Effector memory CD8-positive, alpha-beta T cell (primary cell): ENCODE measurements at places on chromosomes 3 and 15.

DNA sequence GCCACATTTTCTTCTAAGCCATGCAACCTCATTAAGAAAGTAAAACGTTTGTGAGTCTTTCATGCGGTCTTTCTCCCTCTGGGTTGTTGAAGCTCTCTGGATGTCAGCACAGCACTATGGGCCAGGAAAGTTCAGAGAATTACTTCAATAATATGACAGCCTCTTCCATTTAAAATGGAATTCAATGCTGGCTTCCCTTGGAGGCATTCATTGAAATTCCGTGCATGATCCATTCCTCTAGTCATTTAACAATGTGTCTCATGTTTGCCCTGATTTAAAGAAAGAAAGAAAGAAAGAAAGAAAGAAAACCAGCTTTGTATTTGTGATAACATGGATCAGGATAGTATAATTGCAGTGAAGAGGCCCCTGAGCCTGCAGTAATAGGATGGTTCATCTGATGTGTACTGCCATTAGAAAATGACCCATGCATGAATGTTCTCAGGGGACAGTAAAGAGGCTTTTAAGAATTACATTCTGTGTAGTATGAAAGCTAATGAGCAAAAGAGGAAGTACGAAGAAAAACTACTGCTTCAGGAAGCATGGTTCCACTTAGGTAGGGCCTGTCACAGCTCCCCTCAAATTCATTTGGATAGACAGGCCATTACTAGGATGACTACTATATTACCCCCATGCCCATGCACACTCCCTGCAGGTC, 146.0 kb downstream of the ARPP21 start:
- DNase-seq: no peak

GRCh38 chr15:94917068-94917467, 685.7 kb downstream of the MCTP2 start:
- no peak for DNase-seq

DNA sequence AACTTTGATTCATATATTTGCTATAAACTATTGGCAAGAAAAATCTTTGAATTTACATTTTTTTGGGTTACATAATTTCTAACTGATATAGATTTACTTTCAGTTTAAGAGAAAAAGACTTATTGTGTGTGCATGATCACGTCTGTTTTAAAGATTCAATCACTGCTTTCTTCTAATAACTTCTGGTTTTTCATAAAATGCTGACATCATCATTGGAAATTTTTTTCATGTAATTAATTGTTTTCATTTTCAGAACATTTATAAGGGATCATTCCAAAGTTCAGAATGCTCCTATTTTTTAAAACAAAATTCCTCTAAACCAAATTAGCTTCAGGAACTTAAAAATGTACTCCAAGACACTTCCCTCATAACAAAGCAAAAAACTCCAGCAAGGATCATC, 500.7 kb upstream of the GBE1 start:
- no peak for DNase-seq

DNA sequence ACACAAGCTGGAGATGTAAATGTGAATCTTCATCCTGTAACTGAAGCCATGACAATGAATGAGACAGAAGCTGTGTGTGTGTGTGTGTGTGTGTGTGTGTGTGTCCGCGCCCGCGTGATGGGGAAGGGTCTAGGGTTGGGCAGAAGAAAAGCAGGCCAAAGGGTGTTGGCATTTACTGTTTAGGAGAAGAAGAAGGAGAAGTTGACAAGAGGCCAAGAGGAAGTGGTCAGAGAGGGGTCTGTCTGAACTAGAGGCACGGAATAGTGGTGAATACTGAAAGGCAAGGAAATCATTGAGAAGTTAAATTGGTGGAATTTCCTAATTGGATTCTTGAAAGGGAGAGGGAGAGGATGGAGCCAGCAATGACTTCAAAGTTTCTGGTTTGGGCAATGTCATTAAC, 5.6 kb upstream of the NCEH1 start:
- no peak for DNase-seq

- DNase-seq: no peak
Observed at GRCh38 chr3:127747751-127748521, 74.4 kb downstream of the MGLL start.

GRCh38 chr3:174583396-174583795, 275.7 kb upstream of the NAALADL2 start:
- DNase-seq: no peak

DNA sequence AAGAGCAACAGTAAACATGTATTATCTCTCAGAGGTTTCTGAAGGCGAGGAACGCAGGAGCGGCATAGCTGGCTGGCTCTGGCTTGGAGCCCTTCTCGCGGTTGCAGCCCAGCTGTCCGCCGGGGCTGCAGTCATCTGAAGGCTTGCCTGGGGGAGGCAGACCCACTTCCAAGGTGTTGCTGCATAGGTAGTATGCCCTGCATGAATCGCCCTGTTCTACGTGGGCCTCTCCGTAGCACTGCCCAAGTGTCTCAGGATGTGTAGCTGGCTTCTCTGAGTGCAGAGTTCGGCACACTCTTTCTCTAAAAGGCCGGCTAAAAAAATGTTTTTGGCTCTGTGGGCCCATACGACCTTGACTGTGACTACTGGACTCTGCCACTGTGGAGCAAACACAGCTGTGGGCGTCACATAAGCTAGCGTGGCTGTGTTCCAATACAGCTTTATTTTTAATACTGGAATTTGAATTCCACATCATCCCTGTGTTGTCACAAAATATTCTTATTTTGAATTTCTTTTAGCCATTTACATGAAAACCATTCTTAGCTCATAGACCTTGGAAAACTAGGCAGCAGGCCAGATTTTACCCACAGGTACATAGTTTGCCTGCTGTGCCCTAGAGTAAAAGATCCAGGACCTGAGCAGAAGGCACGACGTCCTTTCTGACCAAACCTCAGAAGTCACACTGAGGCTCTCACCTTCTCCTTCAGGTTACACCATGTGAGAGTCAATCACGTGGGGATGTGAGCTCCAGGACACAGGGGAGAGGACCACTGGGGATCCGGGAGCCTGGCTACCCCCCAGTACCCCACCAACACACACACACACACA, 55.9 kb downstream of the PGPEP1L start:
- no peak for DNase-seq
